ENCODE measurements at places on chromosomes 13 and 19. TPM values are rescaled to one million over a fixed set of nuclear protein-coding genes. Genes with fewer than 3 reads are reported as not detected.

Gene HSPB6
- total RNA-seq: 0.44 TPM

Gene CRLF1
- 9.5 TPM for total RNA-seq

Gene LMTK3
- total RNA-seq: 13.6 TPM

Gene ADGRE2
- total RNA-seq: 4.5 TPM
